ENCODE measurements at places on chromosomes 13 and 19. TPM values are rescaled to one million over a fixed set of nuclear protein-coding genes. Genes with fewer than 3 reads are reported as not detected.

- DNase-seq = no peak
Observed at GRCh38 chr13:106917024-106917571, 349.2 kb upstream of the ARGLU1 start.

GRCh38 chr13:96835546-96835945, 158.7 kb downstream of the OXGR1 start:
- peak; percentile 27 for DNase-seq

DNA sequence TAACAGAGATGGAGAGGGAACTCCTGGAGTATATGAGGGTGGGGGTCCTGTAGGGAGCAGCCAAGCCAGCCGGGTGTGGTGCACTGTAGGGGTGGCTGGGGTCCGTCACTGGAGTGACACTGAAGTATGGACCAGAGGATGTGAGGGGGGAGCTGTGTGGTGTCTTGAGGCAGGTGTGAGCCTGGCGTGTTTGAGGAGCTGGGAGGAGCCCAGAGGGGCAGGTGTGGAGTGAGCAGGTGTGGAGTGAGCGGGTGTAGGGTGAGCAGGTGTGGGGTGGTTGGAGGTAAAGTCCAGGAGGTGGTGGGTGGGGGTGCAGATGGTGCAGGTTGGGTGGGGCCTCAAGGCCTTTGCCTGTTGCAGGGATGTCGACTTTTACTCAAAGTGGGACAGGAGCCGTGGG, 5.9 kb downstream of the B3GNT8 start:
- no peak for DNase-seq

DNA sequence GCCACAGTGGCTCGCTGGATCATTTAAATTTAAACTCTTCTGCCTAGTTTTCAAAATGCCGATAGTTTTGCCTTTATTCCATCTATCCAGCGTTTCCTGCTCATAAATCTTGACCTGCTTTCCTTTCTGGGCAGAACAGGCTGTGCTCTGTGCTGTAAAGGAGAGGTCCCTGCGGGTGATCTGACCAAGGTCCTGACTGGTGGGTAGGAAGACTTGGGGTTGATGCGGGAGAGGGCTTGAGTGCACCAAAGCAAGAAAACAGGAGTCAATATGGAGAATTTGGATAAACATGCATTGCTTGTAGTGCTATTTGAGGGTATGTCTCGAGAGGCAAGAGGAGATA, 533.6 kb downstream of the MYO16 start:
- no peak for DNase-seq

The ZNF570 gene
- polyA plus RNA-seq = 8.6 TPM

DNA sequence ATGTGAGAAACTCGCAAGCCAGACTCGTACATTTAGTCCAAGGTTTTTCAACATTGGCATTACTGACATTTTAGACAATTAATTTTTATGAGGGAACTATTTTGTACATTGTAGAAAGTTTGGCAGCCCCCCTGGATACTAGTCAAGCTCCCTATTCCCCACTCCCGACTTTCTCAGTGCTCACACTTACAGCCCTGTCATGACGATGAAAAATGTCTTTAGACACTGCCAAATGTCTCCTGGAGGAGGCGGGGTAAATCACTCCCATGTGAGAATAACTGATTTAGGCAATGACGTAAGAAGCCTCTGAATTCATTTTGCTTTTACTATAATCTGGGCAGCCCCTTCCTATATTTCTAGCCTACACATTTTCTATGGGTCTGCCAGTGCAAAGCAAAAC, 535.8 kb upstream of the KLHL1 start:
- no peak for DNase-seq

The ZNF223 gene
- polyA plus RNA-seq = 12.2 TPM

DNA sequence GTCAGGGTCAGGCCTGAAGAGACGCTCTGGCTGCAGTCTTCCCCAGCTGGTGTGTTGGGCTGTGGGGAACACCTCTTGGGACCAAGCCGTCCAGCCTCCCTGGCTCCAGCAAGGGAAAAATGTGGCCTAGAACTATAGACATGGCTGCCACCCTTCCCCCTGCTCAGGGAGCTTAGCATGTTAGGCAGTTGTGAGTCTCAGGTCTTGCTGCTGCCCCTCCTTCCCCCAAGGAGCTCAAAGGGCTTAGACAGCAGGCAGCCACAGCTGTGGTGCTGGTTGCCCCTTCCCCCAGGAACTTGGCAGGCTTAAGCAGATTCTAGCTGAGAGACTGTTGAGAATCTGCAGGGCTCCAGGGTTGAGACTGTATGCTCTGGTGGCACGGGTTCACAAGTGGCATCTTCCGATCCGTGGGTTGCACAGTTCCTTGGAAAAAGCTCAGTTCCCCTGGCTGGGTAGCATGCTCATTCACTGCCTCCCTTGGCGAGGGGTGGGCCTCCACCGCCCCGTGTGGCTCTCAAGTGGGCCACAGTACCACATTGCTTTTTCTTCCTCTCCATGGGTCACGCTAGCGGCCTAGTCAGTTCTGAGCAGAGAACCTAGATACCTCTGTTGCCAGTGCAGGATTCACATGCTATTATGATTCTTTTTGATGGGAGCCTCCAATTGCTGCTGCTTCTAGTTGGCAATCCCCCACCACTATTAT, 1258.6 kb downstream of the OLFM4 start:
- no peak for DNase-seq

The HSD17B14 gene
- 37.4 TPM for polyA plus RNA-seq

DNA sequence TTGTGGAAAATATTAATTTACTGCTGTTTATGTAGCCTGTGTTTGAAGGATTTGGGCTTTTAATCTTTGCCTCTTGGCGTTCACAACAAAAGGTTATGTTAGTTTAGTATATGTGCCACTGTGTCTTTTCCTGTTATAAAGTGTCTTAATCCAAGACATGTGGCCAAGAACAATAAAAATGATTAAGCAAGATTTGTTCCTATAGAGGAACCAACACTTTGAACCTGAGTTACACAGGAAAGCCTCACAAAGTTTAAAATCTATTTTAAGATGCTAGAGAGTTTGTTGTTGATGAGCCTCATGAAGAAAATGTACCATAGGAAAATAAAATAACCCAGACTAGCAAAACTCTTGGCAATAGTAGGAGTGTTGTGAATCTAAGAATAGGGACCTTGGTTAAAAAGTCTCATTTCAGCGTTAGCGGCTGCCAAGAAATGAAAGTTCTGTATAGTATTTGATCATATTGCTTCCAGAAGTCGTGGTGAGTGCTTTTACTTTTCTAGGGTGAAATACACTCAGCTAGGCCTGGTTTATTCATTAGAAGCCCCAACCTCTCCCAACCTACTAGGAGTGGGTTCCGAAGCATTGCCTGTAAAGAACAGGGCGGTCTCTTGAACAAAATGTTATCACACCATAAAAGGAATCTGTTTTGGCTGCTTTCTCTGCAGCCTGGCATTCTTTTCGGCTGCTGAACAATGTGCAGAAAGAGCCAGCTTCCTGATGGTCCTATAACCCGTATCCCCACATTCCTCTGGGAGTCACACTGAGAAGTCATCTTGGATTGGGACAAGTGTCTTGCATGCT, 102.6 kb downstream of the LRCH1 start:
- no peak for DNase-seq

GRCh38 chr13:43698758-43699157, 88.0 kb downstream of the ENOX1 start:
- no peak for DNase-seq

The ZNF682 gene
- polyA plus RNA-seq = 13.0 TPM

- DNase-seq = no peak
Observed at GRCh38 chr13:97853550-97853949, 99.9 kb upstream of the IPO5 start.

- no peak for DNase-seq
Observed at GRCh38 chr19:14059093-14059480, 2.8 kb downstream of the PALM3 start.

The HRC gene
- 27.0 TPM for polyA plus RNA-seq

The COX6B2 gene
- polyA plus RNA-seq = 1.5 TPM

GRCh38 chr13:50244713-50245574, 229.7 kb downstream of the KCNRG start:
- DNase-seq = no peak

The COMMD6 gene
- 256 TPM for polyA plus RNA-seq
